ENCODE measurements at places on chromosomes 3 and 15.

- DNase-seq = no peak
These were observed 30.6 kb upstream of the OR5H6 start for GRCh38 chr3:98233468-98233867.

- DNase-seq = no peak
These were observed 642.0 kb downstream of the ZNF385D start for GRCh38 chr3:21109056-21109455.

GRCh38 chr3:195032955-195033354 lies 238.0 kb downstream of the XXYLT1 start:
- no peak for DNase-seq

GRCh38 chr3:152650177-152650576 lies 184.8 kb upstream of the P2RY1 start:
- DNase-seq = no peak

DNA sequence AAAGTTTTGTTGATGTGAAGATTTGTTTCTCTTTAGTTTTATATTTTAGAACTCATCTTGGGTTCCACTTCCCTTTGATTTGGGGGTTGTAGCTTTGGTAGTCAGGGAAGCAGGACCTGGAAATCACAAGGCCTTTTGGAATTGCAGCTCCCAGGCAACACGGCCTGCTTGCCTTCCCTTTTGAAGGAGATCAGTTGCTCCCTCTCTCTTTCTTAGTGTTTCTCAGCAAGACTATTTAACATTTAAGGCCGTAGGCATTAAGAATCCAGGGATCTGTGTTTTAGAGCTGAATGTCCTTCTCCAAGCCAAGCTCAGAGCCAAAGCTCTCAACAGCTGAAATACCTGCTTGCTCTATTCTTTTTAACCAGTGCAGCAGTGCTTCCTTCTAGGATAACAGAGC lies 310.3 kb downstream of the PTPRG start:
- no peak for DNase-seq
